ENCODE measurements at places on chromosomes 13 and 19.
A peak's percentile ranks its signal among the peaks of the same experiment; 100 is the strongest.

DNA sequence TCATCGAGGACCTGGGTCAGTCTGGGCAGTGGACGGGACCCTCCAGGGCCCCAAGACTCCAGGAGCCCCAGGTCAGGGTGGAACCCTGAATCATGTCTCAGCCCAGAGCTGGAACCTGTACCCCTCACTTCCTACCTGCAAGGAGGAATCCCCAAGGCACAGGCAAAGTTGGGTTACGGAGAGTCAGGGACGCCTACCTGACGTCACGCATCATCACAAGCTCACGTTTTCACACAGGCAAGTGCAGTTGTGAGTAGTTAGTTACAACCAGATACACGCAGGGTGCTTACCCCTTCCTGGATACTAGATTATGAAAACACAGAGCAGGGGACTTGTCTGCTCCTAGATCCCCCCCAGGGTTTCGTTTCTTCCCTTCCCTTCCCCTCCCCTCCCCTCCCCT lies 1.9 kb downstream of the RETN start:
- DNase-seq: no peak

- no peak for DNase-seq
Observed at GRCh38 chr19:33210266-33210940, 15.2 kb downstream of the SLC7A10 start.

GRCh38 chr19:16702123-16702522 lies 17.5 kb upstream of the NWD1 start:
- peak; percentile 59 for DNase-seq

- DNase-seq: no peak
Observed at GRCh38 chr13:61187471-61187870, 228.2 kb downstream of the PCDH20 start.

- no peak for DNase-seq
Observed at GRCh38 chr19:13070425-13071140, 32.1 kb downstream of the LYL1 start.

- DNase-seq: no peak
Observed at GRCh38 chr19:58305932-58306323, 751 bp downstream of the ERVK3-1 start.

DNA sequence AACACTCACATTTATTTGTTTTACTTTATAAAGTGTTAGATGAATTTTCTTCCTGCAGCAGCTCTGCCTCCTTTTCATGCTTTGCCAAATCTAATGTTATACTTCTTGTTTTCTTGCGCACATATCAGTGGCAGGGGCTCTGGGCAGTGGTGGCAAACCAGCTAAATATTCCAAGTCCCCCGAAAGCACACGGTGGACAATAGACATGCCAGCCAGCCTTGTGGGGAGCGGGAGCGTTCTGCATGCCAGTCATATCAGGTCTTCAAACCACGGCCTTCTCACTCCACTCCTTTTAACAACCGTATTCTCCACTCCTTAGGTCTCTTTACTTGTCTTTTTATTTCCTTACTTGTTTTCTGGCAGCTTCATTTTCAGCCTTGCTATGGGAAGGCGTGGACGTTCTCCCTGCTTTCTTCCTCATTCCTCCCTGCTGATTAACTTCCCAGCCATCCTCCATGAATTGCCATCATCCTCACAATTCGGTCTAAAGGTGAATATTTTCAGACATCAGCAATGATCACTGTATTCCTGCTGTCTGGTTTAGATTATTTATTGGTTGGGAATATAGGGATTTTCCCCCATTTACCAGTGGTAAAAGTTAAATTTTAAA lies 77.1 kb upstream of the WASF3 start:
- no peak for DNase-seq

DNA sequence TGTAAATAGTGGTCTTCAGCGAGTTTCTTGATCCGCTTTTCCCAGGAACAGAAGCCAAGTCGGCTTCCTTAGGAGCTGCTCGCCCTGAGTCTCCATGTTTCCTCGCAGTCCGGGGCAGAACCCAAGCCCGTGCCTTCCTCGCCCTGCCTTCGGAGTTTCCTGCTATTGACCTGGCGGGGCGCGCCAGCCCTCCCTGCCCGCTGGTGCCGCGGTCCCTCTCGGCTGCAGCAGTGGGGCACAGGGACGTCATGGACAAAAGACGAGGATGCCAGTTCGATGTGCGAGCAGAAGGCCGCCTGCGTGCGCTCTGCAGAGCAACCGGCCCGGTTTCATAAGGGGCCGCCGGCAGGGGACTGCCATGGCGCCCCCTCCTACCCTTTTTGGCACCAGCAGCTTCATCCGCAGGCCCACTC lies 156.6 kb downstream of the TM9SF2 start:
- peak; percentile 26 for DNase-seq

- no peak for DNase-seq
Observed at GRCh38 chr13:102028868-102029267, 373.0 kb downstream of the FGF14 start.

DNA sequence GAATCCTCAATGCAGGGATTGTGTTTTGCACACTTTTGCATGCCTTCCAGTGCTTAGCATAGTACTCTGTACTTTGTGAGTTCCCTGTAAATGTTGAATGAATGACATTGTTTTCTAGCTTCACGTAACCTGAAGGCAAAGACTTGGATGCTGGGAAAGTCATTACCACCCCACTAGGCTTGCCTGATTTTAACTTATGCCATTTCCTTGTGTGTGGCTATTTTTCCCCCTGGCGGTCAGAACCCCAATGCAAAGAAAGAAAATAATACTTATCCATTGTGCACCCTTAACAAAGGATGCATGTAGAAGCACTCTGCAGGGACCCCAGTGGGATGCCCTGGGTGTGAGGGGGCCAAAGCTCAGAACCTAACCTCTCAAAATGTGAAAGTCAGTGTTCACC lies 1.2 kb upstream of the ENOX1 start:
- DNase-seq: peak; percentile 28

GRCh38 chr13:94233401-94233800 lies 246.1 kb downstream of the DCT start:
- DNase-seq: peak; percentile 49

DNA sequence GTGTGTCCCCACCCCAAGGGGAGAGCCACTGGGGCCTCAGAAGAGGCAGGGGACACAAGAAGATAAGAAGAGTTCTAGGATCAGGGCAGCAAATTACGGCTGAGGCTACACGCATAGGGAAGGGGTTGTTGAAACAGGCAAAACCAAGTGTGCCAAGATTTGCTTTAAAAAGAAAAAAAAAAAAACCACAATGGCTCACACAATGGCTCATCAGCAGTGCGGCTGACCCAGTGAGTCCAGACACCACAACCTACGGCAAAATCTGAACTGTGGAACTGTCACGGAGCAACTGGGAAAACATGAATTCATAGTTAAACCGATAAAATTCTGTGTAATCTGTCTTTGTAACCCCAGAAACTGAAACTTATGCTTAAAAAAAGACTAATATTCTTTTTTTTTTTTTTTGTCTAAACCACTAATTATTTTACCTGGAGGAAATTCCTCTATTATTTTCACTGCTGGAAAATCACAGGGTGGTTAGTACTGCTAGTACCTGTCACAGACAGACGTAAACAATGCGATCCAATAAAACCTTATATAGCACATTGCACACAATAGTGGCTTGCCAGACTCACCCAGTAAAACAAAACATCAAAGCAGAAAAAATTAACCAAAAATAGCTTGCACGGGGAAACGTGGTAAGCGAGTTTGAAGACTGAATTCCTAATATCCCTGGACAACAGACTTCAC lies 325.4 kb upstream of the TSHZ3 start:
- no peak for DNase-seq

GRCh38 chr19:35847911-35848310 lies 4.4 kb downstream of the NPHS1 start:
- DNase-seq: no peak

DNA sequence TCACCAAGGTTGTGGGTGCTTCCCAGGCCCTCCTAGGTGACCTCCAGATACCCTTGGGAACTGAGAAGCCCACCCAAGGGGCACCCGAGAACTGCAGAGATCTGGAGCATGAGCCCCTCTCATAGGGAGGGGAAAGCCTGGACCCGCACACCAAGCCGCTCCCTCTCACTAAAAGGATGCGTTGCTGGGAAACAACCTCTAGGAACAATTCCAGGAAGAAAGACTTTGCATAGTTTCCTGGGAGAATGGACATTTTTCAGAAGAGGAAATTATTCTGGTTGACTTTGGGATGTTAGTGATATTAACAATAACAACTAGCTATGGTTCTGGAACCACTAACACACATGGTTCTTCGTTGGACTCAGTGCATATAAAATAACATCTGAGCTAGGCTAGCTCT lies 64.6 kb downstream of the SLC7A1 start:
- DNase-seq: no peak

- DNase-seq: peak; percentile 43
Observed at GRCh38 chr19:53982001-53982451, 9.4 kb upstream of the CACNG6 start.

DNA sequence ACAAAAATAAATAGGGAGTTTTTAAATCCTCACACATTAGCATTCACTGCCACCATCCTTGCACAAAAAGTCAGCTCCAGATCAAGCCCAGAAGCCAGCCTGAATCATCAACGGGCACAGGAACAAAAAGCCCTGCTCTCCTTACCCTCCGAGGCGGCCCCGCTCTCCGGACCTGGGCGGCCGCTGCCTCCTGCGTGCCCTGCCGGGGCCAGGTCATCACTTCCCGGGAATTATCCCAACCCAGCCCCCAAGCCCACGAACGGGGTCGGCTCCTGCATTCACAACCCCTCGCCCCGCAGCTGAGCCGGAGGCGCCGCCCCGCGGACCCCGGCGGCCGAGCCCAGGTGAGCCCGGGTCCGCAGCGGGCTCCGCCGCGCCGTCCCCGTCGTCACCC lies 754 bp downstream of the DNAJB1 start:
- no peak for DNase-seq

DNA sequence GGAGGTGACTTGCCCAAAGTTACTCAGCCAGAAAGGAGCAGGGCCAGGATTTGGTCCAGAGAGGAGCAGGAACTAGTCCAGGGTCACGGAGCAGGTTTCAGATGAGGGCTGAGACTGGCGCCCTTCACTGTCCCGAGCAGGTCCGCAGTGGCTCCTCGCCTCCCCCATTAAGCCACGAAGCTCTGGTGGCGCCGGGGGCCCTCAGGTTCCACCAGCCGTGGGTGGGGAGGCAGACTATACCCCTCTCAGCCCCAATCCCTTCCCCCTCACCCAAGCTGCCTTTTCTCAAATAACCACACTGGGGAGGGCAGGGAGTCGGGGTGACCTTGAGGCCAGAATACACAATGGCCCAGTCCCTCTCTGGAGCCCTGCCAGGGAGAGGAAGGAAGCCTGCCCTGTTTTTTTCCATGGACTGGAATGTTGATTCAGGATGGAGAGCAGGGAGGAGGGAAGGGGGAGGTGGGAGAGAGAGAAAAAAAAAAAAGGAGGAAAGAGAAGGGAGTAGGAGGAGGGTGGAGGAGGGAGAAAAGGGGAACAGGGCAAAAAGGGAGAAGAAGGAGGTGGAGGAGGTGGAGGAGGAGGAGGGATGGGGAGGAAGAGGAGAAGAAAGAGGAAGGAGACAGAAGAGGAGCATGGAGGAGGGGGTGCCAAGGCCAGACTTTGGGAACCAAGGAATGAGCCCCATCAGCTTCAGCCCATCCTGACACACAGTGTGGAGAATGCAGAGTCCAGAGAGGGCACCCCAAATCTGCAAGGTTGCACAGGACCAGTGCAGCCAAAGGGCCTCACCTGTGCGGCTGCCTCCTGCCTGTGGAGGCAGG lies 19.7 kb downstream of the CEACAM16 start:
- no peak for DNase-seq

GRCh38 chr13:80590551-80590950 lies 249.6 kb upstream of the SPRY2 start:
- DNase-seq: no peak

- DNase-seq: no peak
Observed at GRCh38 chr13:110434629-110435028, 126.9 kb downstream of the RAB20 start.

DNA sequence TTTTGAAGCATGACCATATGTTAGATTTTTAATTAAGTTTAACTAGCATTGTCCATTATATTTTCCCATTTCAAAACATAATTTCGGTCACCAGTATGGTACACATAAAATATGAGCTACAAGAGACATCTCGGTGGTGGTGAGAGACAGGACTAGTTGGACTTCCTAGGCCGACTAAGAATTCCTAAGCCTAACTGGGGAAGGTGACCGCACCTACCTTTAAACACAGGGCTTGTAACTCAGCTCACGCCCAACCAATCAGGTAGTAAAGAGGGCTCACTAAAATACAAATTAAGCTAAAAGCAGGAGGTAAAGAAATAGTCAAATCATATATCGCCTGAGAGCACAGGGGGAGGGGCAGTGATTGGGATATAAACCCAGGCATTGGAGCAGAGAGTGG lies 22.9 kb downstream of the DNAJC15 start:
- no peak for DNase-seq

DNA sequence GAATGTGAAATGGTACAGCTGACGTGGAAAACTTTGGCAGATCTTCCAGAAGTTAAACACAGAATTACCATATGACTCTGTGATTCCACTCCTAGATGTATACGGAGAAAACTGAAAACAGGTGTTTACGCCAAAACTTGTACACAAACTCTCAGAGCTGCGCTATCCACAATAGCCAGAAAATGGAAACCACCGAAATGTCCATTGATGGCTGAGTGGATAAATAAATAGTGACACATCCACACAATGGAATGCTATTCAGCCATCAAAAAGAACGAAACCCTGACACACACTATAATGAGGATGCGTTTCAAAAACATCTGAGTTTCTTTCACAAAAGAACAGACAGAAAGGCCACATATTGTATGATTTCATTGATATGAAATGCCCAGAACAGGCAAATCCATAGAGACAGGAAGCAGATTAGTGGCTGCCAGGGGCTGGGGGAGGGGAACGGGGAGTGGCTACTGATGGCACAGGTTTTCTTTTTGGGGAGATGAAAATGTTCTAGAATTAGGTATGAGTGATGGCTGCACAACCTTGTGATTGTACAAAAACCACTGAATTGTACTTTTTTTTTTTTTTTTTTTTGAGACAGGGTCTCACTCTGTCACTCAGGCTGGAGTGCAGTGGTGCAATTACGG lies 33.0 kb downstream of the IL12RB1 start:
- no peak for DNase-seq

- DNase-seq: no peak
Observed at GRCh38 chr19:44566984-44567383, 37.5 kb upstream of the CEACAM20 start.

- DNase-seq: no peak
Observed at GRCh38 chr13:44362394-44363040, 11.1 kb upstream of the SERP2 start.

GRCh38 chr19:35223862-35224505 lies 4.6 kb downstream of the FAM187B start:
- DNase-seq: no peak

- DNase-seq: peak; percentile 9
Observed at GRCh38 chr13:80400164-80400864, 59.4 kb upstream of the SPRY2 start.
